Suprapubic skin (tissue), 4 donors: ENCODE measurements at places on chromosomes 3 and 15.

DNA sequence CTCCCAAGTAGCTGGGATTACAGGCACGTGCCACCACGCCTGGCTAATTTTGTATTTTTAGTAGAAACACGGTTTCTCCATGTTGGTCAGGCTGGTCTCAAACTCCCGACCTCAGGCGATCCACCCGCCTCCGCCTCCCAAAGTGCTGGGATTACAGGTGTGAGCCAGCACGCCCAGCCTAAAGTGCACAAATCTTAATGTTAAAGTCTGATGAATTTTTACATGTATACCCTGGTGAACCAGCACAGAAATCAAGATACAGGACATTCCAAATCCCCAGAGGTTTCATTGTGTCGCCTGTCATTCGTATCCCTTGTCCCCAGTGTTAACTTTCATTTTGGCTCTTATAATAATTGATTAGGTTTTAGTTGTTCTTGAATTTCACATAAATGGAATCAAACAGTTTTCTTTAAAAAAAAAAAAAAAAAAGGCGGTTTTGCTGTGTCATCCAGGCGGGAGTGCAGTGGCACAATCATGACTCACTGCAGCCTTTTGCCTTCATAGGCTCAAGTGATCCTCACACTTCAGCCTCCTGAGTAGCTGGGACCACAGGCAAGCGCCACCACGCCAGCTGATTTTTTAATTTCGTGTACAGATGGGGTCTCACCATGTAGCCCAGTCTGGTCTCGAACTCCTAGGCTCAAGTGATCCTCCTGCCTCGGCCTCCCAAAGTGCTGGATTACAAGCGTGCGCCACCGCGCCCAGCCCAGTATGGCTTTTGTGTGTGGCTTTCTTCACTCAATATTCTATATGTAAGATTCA, 1.5 kb upstream of the TM4SF19 start:
- H3K4me1 ChIP-seq = no peaks in the 10 kb centered on the region
- peaks cover 9% of the 10 kb centered on the region for H3K27me3 ChIP-seq
- DNase-seq = no peak

DNA sequence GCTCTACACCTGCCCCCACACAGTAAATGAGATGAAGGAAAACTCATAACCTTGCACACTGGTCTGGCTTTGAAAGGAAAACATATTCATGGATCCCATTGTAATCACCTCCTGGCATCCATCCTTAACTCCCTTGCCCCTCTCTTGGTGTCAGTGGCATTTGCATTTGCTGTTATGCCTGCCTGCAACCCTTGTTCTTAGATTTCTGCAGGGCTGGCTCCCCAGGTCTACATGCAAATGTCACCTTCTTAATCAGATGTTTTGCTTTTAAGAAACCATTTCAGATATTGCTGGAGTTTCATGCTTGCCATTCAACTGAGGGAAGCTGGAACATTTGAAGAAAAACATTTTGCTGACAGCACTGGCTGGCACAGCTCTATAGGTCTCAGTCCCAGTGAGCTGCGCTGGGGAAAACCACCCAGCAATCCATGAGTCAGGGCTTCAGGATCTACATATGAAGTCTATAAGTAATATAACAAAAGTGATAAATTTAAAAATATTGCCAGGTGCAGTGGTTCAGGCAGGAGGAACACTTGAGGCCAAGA, 19.1 kb downstream of the LRRC2 start:
- H3K4me3 ChIP-seq = no peak overlapping the region
- H3K27me3 ChIP-seq = no peaks in the 10 kb centered on the region
- no peak overlapping the region for H3K27ac ChIP-seq
- H3K36me3 ChIP-seq = no peaks in the 10 kb centered on the region
- DNase-seq = peak; percentile 20

- H3K36me3 ChIP-seq = peaks cover 6% of the 10 kb centered on the region
- no peaks in the 10 kb centered on the region for H3K27me3 ChIP-seq
- H3K27ac ChIP-seq = peak overlapping the region; percentile 99
- no peak for DNase-seq
These were observed 795 bp upstream of the MYNN start for GRCh38 chr3:169772305-169772896.

DNA sequence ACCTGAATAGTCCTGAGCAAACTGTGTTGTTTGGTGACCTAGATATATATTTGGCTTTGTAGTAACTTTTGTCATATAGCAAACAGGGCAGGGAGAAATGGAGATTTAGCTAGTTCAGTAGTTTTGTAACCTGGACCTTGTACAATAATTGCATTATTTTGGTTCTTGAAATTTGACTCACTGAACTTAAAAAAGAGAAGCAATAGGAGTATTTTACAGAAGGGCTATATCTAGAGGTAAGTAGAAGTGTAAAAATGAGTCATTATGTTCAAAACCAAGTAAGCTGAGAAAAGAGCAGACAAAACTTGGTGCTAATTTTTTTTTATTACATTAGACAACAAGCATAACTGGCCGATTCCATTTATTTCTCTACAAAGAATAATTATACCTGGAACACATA, 505.4 kb downstream of the ZIC1 start:
- no peaks in the 10 kb centered on the region for H3K36me3 ChIP-seq
- H3K27ac ChIP-seq = no peak overlapping the region
- H3K4me1 ChIP-seq = no peaks in the 10 kb centered on the region
- no peak for DNase-seq

DNA sequence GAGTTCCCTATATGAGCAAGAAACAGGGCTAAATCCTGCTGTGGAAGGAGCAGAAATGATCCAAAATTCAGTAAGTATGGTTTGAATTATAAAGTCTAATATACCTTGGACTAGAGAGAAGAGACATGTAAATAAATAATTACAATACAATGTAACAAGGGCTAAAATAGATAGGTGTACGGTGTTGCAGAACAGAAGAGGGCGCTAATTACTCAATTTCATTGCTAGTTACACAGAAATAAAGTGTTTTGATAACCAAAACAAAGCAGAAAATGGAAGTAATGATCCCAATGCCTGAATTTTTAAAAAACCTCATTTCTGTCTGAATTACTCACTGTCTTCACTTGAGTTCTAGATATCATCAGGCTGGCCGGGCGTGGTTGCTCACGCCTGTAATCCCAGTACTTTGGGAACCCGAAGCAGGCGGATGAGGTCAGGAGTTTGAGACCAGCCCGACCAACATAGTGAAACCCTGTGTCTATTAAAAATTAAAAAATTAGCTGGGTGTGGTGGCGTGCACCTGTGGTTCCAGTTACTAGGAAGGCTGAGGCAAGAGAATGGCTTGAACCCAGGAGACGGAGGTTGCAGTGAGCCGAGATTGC, 8.3 kb upstream of the PLCH1 start:
- no peaks in the 10 kb centered on the region for H3K27me3 ChIP-seq
- H3K4me1 ChIP-seq = no peaks in the 10 kb centered on the region
- no peak for DNase-seq
- H3K36me3 ChIP-seq = no peaks in the 10 kb centered on the region
- H3K27ac ChIP-seq = no peak overlapping the region
- H3K4me3 ChIP-seq = no peak overlapping the region

DNA sequence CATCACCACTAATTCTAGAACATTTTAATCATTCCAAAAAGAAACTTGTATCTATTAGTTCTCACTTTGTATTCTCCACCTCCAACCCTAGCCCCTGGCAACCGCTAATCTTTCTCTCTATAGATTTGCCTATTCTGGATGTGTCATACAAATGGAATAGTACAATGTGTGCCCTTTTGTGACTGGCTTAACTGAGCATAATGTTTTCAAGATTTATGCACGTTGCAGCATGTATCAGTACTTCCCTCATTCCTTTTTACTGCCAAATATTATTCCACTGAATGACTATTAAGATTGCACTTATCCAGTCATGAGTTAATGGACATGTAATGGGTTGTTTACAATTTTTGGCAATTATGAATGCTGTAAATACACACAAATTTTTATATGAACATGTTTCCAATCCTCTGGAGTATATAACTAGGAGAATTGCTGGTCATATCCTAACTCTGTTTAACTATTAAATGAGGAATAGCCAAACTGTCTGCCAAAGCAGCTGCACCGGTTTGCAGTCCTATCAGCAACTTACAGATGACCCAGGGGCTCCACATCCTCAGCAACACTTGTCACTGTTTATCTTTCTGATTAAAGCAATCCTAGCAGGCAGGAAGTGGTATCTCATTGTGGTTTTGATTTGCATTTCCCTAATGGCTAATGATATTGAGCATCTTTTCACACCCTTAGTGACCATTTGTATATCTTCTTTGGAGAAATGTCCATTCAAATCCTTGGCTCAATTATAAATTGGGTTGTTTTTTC, 42.9 kb downstream of the DCUN1D1 start:
- no peaks in the 10 kb centered on the region for H3K27me3 ChIP-seq
- DNase-seq = no peak
- H3K4me3 ChIP-seq = no peak overlapping the region
- H3K36me3 ChIP-seq = peaks cover 3% of the 10 kb centered on the region
- H3K4me1 ChIP-seq = no peaks in the 10 kb centered on the region
